Adipocyte (in vitro differentiated cells): ENCODE measurements at places on chromosomes 3 and 15.

- no peak for DNase-seq
These were observed 3.2 kb downstream of the ZDHHC19 start for GRCh38 chr3:196207833-196208607.

GRCh38 chr3:61857297-61857696, 295.9 kb downstream of the PTPRG start:
- DNase-seq: no peak

DNA sequence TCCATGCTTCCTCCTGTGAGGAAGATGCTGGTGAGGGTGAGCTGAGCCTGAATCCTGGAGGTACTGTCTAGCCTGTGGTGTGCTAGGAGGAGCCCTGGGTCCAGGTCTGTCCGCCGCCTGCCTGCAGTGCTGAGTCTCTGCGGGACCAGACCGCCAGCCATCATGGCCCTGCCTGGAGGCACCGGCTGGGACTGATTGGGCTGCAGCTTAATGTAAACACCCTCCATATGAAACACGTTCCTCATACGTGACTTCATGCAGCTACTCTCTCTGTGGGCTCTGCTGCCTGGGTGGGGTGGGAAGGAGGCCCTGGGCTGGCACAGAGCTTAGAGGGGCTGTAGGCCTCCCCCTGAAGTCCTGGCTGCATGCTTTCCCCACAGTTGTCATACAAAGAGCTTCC, 67.4 kb downstream of the FBLN2 start:
- no peak for DNase-seq

DNA sequence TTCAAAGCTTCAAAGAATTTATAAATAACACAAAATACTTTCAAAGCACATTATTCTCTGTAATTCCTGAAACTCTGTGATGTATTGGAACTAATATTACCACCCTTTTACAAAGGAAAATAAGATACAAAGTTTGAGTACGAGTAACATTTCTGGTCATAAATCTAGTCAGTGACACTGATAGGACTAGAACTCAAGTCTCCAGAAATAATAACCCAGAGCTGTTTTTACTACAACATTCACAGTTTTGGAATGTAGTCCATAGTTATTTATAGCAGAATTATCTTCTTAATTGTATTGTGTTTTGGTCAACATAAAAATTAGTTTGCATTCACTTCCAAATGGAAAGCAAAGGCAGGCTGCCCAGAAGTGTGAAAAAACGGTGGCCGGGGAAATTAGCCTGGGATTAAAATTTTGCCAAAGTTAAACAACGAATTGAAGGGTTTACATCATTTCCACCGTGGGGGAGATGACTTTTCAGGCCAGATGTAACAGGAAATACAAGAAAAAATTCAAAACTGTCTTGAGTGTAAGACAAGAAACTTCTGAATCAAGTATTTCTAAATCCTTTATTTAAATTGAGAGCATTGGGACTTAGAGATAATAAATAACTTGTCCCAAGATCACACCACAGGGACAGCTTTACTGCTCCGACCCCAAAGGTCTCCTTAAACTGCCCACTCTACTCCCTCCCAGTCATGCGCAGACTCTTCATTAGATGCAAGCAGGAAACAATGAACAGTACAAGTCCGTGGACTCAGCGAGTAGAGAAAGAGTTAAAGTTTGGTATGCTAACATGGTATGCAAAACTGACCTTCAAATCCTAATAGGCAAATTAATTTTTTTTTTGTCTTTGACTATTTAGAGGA, 74.3 kb upstream of the VGLL4 start:
- DNase-seq: peak; percentile 72

GRCh38 chr3:191263365-191263764, 64.3 kb downstream of the OSTN start:
- DNase-seq: no peak

DNA sequence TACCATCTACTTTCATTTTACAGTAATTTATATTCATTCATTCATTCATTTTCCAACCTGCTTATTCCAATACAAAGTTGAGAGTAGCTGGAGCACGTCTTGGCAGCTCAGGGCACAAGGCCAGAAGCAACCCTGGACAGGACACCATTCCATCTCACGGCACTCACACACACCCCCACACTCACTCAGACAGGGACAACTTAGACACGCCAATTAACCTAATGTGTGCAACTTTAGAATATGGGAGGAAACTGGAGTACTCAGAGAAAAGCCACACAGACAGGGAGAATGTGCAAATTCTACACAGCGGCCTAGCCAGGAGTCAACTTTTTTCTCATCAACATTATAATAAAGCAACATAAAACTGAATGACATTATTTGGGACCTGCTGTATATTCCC, 46.7 kb downstream of the IGF2BP2 start:
- no peak for DNase-seq

- DNase-seq: no peak
These were observed 43.1 kb downstream of the XXYLT1 start for GRCh38 chr3:195227871-195228270.

GRCh38 chr3:71979175-71979574, 194.2 kb upstream of the PROK2 start:
- DNase-seq: no peak

- peak; percentile 84 for DNase-seq
These were observed 67.7 kb upstream of the NSMCE3 start for GRCh38 chr15:29337156-29337959.

- no peak for DNase-seq
These were observed 42.5 kb downstream of the LPP start for GRCh38 chr3:188196232-188196990.

DNA sequence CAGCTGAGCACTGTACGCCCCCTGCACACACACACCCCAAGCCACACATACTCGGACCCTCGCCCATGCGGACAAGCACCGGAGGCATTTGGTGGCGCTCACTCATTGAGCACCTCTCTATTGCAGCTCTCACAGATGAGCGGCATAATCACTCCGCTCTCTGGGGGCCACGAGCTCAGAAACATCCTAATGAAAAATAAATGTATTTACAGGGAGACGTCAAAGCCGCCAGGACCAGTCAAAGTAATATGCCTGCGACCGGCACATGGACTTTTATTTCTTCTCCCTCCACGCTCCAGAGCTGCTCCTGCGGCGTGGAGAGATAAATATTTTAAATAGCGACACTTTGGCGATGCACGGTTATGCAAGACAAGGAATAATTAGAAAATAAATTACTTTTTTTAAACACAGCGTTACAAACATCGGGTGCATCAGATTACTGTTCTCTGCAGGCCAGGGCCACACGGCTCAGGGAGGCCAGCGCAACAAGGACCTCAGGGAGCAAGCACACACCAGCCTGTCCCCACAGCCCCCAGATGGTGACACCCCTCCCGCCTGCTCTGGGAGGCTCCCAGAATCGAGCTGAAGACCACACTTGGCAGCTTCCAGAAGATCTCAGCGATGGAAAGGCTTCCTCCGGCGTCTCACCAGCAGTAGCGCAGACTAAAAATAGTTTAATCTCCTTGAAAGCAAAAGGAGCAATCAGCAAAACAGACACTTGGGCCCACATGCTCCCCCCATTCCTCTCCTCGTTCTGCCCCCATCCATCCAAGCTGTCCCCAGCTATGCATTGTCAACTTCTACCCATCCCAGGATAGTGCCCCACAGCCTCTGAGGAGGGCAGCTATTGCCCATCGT, 48.0 kb downstream of the CACNA2D2 start:
- DNase-seq: no peak

- DNase-seq: peak; percentile 43
These were observed 35.3 kb downstream of the EFHB start for GRCh38 chr3:19898721-19899120.

- no peak for DNase-seq
These were observed 44.6 kb downstream of the SEMA3G start for GRCh38 chr3:52400275-52400793.
